ENCODE measurements at places on chromosomes 7 and 10.

DNA sequence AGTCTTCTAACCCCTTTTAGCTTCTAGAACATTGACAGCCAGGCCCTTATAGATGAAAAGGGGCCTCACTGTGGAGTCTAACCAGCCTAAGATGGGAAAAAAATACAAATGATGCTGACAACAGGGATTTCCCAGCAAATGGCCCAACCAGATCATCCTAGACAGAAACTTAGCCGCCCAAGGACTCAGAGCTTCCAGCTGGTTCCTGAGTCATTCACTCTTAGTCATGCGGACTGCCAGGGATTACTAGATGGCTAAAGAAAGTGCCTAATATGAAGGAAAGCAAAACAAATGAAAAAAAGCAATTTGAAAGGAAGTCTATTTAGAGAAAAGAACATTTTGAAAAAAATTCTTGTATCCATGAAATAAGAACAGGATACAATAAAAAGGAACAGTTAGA lies 23.7 kb downstream of the TSPAN14 start:
- peak; percentile 76 for DNase-seq

DNA sequence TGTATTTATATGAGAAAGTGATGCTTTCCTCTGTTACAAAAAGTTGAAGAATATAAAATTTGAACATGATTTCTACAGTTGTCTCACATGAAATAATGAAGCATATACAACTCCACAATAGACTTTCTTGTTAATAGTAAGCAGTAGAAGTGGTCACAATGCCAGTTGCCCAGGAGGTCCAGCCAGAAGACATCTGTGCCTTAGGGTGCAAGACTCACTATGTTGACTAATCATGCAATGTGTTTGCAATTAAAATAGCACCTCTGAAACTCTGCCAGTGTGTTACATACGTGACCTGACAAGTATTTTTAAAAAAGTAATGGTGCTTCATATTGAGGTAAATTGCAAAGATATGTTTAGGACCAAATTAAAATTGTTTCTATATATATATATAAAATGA lies 547.2 kb downstream of the ETV1 start:
- no peak for DNase-seq

- no peak for DNase-seq
Measured at GRCh38 chr10:75407224-75407712, 5.7 kb upstream of the ZNF503 start.

DNA sequence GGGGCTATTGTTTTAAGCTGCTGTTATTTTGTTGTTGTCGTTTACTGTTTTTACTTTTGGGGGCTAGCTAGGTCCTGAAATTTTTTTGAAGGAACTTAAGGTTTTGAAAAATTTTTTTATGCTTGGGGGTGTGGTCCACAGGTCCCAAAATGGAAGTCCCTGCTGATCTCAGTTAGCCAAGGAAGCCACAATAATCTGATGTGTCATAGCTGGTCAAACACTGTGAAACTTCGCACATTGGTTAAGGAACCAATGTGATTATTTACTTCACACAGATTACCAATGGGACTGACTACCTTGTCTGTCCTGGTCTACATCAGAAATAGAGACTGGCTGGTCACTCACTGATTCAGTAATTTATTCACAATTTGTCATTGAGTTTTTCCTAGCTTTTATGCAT lies 29.5 kb upstream of the HYCC1 start:
- DNase-seq, result peak; percentile 41

DNA sequence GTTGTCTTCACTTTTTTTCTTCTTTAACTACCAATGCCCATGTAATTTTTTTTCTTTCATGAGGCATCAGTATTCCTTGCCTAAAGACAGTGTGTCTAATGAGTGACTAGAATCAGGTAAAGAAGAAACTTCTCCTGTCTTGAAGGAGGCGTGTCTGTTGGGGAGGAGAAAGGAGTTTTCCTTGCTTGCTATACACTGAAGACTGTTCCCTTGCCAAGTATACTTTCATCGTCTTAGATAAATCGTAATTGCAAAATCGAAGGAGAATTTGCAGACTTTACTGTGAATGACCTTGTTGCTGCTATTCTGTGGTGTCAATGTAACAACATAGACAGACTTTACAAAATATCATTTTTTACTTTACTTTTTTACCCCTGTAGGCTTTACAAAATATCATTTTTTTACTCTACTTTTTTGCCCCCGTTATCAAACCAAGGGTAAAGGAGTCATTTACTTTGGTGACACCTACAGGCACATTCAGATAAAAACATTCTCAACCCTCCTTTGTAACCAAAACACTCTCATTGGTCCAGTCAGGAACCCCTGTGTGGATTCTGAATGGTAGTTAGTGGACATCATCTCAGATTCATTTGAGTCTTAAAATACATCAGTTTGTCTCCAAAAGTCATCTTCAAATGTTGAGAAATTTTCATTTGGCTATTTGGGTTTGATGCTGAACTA lies 232.4 kb downstream of the AHR start:
- DNase-seq, result no peak

- DNase-seq, result no peak
Measured at GRCh38 chr10:96608805-96609204, 22.0 kb upstream of the TM9SF3 start.

- peak; percentile 72 for DNase-seq
Measured at GRCh38 chr7:138842111-138842510, 44.1 kb upstream of the ATP6V0A4 start.
